ENCODE measurements at places on chromosomes 1 and 21.

DNA sequence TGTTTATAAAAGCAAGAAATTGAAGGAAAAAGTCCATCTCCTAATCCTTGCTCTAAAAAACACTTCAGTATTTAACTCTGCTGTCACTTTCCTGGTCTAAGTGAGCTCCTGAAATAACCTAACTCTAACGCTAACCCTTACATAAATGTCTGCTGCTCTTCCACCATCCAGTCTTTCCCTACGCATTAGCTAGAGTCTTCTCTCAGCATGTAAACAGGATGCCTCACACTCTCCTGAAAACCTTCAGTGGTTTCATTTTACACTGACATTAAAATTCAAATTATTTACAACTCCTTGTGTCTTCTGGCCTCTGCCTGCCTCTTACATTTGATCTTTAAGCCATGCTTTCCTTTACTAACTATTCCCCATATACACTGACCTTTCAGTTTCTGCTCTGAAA lies 697.6 kb upstream of the CXADR start:
- DNase-seq = no peak

- no peak for DNase-seq
These were observed 212.4 kb downstream of the FOXD2 start for GRCh38 chr1:47650205-47650604.

GRCh38 chr1:56573311-56573710 lies 6.1 kb downstream of the PLPP3 start:
- no peak for DNase-seq

GRCh38 chr1:113542221-113542701 lies 151.9 kb downstream of the MAGI3 start:
- DNase-seq = no peak

- DNase-seq = no peak
These were observed 57.0 kb downstream of the SPATA46 start for GRCh38 chr1:162319493-162320175.

DNA sequence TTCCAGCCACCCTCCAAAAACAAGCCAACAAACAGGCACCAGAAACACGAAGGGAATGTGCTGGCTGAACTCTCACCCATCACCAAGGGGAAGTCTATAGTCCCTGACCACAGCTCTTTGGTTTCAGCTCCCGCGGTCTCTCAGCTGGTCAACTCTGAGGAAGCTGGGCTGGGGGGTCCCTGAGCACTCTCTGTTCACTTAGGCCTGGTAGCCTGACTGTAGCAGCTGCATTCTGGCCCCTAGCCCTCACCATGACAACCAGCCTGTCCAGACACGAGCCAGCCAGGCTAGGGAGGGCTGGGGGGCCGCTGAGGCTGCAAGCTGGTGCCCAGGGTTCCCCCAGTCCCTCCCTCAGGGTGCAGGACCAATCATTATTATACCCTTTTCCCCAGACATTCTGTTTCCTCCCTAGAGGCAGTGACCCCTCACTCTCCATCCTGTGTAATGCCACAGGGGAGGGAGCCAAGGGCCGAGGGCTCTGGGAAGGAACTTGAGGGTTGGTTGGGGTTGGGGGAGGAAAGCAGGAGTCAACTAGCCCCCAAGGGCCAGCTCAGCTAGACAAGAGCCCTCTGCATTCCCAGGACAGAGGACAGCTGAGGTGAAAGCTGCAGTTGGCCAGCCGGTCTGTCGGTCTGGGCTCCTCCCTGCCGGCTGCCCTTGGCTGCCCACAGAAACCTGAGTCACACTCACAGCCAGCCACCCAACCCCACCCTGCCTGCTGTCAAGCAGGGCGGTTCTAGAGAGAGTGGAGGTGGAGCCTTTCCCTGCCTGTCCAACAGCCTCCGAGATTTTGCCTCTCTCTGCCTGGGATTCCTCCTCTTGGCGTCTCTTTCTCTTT lies 1.2 kb upstream of the TRAPPC3 start:
- DNase-seq = peak; percentile 46

DNA sequence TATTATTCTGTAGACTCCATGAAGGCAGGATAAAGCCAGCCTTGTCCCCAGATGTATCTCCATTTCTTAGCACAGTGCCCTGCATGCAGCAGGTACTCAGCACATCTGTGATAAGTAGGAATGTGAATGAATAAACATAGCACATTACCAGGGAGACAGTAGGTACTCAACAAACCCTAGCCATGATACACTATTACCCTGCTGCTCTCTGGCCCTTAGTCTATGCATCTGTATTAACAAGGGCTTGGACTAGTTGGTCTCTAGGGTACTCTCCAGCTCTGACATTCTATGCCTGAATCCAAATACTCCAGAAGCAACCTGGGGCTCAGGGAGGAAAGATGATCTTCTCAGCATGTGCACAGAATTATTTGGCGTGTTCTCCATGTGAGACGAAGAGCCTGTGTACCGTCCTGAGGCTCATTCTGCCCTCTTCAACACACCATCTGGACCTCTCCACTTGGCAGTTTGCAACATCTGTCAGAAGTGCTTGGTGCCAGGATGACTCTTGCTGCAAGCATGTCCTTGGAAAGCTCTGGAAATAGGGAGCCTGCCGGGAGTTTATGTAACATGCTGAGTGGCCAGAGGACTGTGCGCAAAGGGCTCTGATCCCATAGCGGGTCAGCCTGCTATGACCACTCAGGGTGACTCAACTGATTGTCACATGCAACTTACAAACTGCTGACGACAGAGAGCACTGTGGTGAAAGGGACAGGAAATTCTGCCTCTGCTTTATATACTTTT lies 228.2 kb upstream of the USP24 start:
- no peak for DNase-seq

All from stimulated activated CD8-positive, alpha-beta memory T cell treated with anti-CD3 and anti-CD28 coated beads, Interleukin-15, amount 100 ng/mL, for 1 hour (primary cell).